Naive B cell (primary cell): ENCODE measurements at places on chromosomes 13 and 19. TPM values are rescaled to one million over a fixed set of nuclear protein-coding genes. Genes with fewer than 3 reads are reported as not detected.

DNA sequence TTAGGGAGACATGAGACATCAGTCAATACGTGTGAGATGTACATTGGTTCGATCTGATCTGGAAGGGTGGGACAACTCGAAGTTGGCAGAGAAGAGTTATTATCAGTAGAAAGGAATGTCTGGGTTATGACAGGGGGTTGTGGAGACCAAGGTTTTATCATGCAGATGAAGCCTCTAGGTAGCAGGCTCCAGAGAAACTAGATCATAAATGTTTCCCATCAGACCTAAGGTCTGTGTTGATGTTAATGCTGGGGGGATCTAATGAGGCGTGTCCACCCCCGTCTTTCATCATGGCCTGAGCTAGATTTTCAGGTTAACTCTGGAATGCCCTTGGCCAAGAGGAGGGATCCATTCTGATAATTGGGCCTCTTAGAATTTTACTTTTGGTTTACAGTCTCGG is 187.0 kb upstream of the KL start:
- no peak for DNase-seq
- H3K4me1 ChIP-seq: no peaks in the 10 kb centered on the region
- no peaks in the 10 kb centered on the region for H3K27me3 ChIP-seq
- no peak overlapping the region for H3K27ac ChIP-seq
- no peak overlapping the region for H3K4me3 ChIP-seq

DNA sequence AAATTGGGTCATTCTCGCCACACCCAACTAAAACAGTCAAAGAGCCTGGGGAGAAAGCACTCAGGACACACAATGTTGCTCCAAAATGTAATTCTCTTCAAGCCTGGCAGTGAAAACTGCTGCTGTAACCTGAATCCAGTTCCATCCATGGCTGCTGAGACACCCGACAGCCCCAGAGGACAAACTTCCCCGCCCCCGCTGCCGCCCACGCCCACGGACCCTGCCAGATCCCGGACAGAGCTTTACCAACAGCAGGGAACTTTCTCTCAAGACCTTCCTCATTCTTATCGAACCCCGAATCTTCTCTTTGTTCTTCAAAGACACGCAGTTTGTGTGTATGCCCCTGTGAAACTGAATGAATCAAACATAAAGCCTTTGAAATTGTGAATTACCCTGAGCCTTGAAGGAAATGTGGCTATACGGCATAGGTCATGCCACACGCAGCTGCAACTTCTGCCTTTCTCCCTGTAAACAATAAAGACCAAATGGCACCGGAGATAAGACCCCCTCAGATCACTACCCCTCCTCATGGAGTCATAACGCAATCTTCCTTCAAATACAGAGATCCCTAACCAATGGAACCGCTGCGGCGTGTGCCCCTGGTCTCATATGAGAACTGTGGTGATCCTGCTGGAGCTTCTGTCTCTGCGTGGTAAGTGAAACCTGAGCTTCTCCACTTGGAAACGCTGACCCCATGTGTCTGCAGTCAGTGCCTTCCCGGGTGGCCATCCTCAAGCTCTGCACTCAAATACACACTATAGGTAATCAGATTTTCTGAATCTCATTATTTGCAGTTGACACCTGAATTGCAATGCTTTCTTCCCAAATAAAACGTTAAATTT is 4.8 kb upstream of the LAMP1 start:
- no peak overlapping the region for H3K27ac ChIP-seq
- H3K27me3 ChIP-seq: peaks cover 35% of the 10 kb centered on the region
- no peaks in the 10 kb centered on the region for H3K36me3 ChIP-seq
- H3K4me3 ChIP-seq: peak overlapping the region; percentile 17
- H3K4me1 ChIP-seq: peaks cover 20% of the 10 kb centered on the region

DNA sequence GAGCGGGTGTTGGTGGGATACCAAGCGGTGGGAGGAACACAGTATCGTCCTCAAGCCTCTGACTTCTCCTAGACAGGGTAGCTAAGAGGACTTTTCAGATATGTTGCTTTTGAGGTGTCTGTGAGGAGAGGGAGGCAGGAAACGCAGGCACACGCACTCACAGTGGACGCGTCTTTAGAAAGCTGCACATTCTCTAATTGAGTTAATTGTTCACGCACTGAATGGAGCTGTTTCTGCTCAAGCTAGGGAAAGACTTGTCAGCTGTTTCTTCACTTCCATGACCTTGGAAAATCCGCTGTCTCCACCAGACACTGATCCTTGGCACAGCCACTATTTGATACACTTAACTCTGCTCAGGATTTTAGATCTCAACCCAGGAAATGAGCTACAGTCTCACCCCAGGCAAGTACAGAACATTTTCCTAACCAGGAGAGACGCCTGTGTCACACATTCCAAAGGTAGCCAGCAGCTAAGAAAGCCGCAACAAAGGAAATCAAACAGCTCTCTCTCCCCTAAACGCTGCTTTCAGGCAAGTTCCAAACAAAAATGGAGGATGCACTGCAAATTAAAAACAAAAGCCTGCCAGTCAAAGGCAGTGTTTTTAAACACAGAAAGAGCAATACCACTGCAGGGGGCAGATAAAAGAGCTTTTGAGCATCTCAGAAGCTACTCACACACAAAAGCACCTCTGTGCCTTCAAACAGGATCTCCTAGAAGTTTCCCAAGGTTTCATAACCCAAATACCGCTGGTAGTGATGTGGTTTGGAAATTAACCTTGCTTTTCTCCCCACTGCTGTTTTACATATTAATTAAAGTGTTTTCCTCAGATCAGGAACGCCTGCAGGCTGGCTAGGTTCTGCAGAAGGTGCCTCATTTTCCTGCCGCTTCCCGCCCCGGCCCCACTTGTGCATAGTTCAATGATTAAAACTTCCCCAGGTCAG is 57.3 kb downstream of the IRS2 start:
- peaks cover 22% of the 10 kb centered on the region for H3K27me3 ChIP-seq
- no peaks in the 10 kb centered on the region for H3K36me3 ChIP-seq
- DNase-seq: no peak

DNA sequence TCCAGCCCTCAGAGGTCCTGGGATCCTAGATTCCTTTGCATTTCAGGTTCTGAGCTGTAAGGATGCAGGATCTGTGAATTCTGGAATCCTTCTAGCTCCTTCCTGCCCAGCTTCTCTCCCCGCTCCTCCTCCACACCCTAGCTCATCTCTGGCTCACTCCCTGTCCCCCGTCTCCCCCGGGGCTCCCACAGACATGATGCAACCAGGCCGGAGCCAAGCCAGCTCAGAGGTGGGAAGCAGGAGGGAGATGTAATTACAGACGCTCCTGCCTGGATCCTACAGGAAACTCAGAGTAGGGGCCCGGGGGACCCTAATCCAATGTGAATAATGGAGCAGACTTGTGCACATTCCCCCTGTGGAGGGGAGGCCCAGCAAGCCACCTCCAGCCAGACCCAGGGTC is 4.5 kb downstream of the GNG8 start:
- no peaks in the 10 kb centered on the region for H3K27me3 ChIP-seq

DNA sequence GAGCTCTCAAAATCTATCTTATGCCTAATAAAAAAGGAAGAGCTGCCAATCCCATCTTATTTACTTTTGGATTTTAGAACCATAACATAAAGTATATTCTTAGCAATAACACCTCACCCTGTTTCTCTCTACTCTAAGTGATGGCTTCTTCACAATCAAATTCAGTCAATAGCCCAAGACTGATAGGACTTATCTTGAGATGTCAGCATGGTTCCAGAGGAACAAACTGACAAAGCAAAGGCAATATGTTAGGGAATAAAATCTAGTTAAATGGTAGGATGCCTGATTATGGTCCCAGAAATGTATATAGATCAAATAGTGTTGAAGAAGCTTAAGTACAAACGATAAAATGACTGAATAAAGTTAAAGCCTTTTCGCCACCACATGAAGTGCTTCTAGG is 36.3 kb downstream of the DACH1 start:
- no peaks in the 10 kb centered on the region for H3K36me3 ChIP-seq
- H3K4me3 ChIP-seq: no peak overlapping the region
- no peak for DNase-seq
- H3K27me3 ChIP-seq: no peaks in the 10 kb centered on the region
- H3K4me1 ChIP-seq: no peaks in the 10 kb centered on the region

- H3K36me3 ChIP-seq: no peaks in the 10 kb centered on the region
- no peak overlapping the region for H3K4me3 ChIP-seq
- no peak overlapping the region for H3K27ac ChIP-seq
- DNase-seq: no peak
- peaks cover 2% of the 10 kb centered on the region for H3K4me1 ChIP-seq
Observed at GRCh38 chr13:19596960-19597361, 35.6 kb upstream of the TPTE2 start.

DNA sequence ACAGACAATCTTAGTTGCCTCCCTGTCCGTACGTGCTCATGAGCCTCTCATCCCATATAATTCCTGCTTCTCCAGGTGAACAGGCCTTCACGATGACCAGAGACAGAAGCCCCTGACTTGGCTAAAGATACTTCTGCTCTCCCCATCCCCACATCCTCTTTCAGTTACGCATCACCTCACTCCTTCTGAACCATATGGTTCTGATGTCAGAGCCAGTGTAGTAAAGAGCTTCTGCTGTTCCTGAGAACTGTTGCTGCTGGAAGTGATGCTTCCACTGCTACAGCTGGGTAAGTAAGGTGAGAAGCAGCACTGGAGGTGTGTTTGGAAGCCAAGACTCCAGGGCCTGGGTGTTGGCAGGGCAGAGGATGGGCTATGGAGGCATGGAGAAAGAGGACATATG is 12.9 kb downstream of the SIGLECL1 start:
- no peak overlapping the region for H3K4me3 ChIP-seq
- no peaks in the 10 kb centered on the region for H3K36me3 ChIP-seq
- peaks cover 25% of the 10 kb centered on the region for H3K27me3 ChIP-seq
- DNase-seq: peak; percentile 2
- no peak overlapping the region for H3K27ac ChIP-seq
- no peaks in the 10 kb centered on the region for H3K4me1 ChIP-seq

DNA sequence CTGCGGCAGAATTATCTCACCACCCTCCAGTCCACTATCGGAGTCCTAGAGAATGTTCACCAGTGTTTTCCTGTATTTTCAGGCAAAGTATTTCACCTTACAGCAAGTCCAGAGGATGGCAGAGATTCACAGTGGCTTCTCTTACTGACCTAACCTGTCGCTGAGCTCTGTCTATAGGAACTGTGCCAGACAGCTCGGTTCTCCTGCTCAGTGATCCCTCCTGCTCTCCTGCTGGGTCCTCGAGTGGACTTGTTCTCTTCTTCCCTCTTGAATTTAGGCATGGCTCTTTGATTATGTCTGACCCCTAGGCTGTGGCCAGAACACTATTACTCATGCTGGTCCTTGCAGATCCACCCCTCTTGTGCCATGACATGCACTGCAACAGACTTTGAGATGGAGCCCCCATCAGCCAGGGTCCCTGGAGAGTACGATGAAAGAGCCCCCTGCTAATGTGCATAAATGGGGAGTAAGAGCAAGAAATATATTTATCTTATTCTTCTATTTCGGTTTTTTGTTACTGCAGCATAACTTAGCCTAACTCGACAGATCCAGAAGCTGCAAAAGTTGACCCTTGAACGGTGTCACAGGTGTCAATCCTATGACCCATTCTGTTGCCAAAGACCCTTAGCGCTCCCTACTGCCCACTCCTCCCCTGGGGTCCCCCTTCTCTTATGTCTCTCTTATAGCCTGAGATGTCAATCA is 439.4 kb downstream of the ZNF536 start:
- no peak for DNase-seq
- no peak overlapping the region for H3K27ac ChIP-seq
- no peaks in the 10 kb centered on the region for H3K27me3 ChIP-seq
- no peaks in the 10 kb centered on the region for H3K4me1 ChIP-seq
- no peaks in the 10 kb centered on the region for H3K36me3 ChIP-seq

Gene TMEM238
- polyA plus RNA-seq: not detected

Gene S1PR4
- 489 TPM for polyA plus RNA-seq

Gene PMIS2
- polyA plus RNA-seq: not detected

Gene SIGLEC12
- polyA plus RNA-seq: 0.28 TPM

Gene EXOC3L2
- not detected for polyA plus RNA-seq
